Adrenal gland (tissue), 19 donors: ENCODE measurements at places on chromosomes 13 and 19. TPM values are rescaled to one million over a fixed set of nuclear protein-coding genes. Genes with fewer than 3 reads are reported as not detected.

DNA sequence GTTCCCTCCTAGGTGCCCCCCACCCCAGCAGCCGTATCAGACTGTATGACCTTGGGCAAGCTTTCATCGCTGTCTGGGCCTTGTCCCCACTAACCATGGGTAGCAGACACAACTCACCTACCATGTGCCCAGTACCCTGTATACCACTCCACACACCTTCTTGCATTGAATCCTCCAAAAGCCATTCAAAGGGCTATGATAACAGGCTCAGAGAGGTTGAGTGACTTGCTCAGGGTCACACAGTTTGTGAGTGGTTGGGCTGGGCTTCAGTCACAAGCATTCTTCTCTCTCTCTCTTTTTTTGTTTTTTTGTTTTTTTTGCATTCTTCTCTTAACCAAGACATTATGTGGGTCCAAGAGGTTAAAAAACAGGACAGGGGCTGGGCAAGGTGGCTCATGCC lies 2.6 kb downstream of the RASAL3 start:
- no peak for DNase-seq
- H3K27ac ChIP-seq, result no peak overlapping the region
- peaks cover under 1% of the 10 kb centered on the region for H3K4me1 ChIP-seq
- peaks cover 17% of the 10 kb centered on the region for H3K27me3 ChIP-seq
- H3K4me3 ChIP-seq, result no peak overlapping the region

DNA sequence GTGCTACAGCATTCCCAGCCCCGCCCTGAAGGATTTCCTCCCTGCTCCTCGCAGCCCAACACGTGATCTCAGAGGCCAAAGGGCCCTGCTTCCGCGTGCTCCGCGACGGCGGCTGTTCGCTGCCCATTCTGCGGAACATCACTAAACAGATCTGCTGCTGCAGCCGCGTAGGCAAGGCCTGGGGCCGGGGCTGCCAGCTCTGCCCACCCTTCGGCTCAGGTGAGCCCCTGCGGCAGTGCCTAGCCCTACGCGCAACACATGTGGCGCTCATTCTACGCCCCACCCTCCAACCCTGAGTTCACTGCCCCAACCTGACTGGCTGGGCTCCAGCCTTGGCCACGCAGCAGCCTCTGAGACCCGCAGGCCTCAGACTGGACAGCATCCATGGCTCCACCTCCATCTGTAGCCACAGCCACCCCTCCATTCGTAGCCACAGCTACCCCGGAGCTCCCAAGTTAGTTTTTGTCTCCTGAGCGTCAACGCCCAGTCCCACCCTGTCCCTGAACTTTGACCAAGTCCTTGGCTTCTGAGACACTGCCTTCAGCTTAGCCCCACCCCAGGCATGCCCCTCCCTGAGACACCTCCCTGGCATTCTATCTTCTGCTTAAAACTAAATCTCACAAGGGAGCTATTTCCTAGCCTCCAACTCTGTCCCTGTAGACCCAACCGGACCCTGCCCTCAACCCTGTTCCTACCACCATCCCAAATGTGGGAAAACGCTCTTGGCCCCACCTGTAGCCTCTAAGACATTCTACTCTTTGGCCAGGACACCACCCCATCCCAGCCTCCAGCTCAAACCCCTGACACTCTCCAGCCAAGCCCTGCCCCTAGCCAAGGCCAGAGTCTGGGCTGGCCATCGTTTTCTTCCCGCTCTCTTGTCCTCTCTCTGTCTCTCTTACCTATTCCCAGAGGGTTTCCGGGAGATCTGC lies 6.4 kb downstream of the LTBP4 start:
- DNase-seq, result no peak
- H3K36me3 ChIP-seq, result no peaks in the 10 kb centered on the region
- no peaks in the 10 kb centered on the region for H3K27me3 ChIP-seq
- H3K4me3 ChIP-seq, result no peak overlapping the region

- no peak overlapping the region for H3K4me3 ChIP-seq
- H3K27ac ChIP-seq, result peak overlapping the region; percentile 35
- peak; percentile 12 for DNase-seq
- no peaks in the 10 kb centered on the region for H3K4me1 ChIP-seq
- H3K36me3 ChIP-seq, result peaks cover 80% of the 10 kb centered on the region
Measured at GRCh38 chr13:37029617-37030016, 29.0 kb downstream of the EXOSC8 start.

- H3K27me3 ChIP-seq, result peaks cover 21% of the 10 kb centered on the region
- H3K36me3 ChIP-seq, result no peaks in the 10 kb centered on the region
- H3K4me3 ChIP-seq, result no peak overlapping the region
Measured at GRCh38 chr19:10007371-10008183, 2.7 kb downstream of the COL5A3 start.

- no peak for DNase-seq
- no peaks in the 10 kb centered on the region for H3K36me3 ChIP-seq
- no peak overlapping the region for H3K27ac ChIP-seq
- H3K4me1 ChIP-seq, result no peaks in the 10 kb centered on the region
- H3K27me3 ChIP-seq, result peaks cover 44% of the 10 kb centered on the region
Measured at GRCh38 chr13:111531505-111531904, 211.1 kb downstream of the TEX29 start.

DNA sequence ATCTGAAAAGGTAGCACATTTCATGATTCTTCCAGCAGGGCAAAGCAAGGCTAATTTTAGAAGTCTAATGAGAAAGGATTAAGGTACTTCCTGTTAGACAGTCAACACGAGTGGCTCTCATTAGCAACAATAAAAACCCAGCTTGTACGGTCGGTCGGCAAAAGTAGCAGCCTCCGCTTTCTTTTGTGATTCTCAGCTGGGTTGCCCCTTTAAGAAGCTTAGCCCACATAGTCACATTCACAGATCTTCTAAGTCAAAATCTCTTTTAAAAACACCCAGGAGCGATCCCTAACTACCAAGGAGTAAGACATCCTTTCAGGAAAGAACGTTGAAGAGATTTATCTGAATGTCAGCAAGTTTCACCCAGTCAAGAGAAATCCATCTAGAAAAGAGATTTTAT lies 684.8 kb downstream of the DIAPH3 start:
- no peaks in the 10 kb centered on the region for H3K36me3 ChIP-seq
- DNase-seq, result no peak
- H3K27ac ChIP-seq, result no peak overlapping the region
- H3K4me1 ChIP-seq, result no peaks in the 10 kb centered on the region
- no peaks in the 10 kb centered on the region for H3K27me3 ChIP-seq
- no peak overlapping the region for H3K4me3 ChIP-seq

- no peaks in the 10 kb centered on the region for H3K36me3 ChIP-seq
- peaks cover 10% of the 10 kb centered on the region for H3K4me1 ChIP-seq
- H3K27me3 ChIP-seq, result no peaks in the 10 kb centered on the region
- no peak overlapping the region for H3K27ac ChIP-seq
- H3K4me3 ChIP-seq, result no peak overlapping the region
Measured at GRCh38 chr19:10620786-10621185, 4.6 kb upstream of the SLC44A2 start.

GRCh38 chr13:32117701-32118100 lies 86.1 kb downstream of the FRY start:
- H3K27me3 ChIP-seq, result no peaks in the 10 kb centered on the region
- H3K36me3 ChIP-seq, result no peaks in the 10 kb centered on the region
- H3K4me3 ChIP-seq, result no peak overlapping the region
- DNase-seq, result peak; percentile 81
- no peak overlapping the region for H3K27ac ChIP-seq
- peaks cover 16% of the 10 kb centered on the region for H3K4me1 ChIP-seq

DNA sequence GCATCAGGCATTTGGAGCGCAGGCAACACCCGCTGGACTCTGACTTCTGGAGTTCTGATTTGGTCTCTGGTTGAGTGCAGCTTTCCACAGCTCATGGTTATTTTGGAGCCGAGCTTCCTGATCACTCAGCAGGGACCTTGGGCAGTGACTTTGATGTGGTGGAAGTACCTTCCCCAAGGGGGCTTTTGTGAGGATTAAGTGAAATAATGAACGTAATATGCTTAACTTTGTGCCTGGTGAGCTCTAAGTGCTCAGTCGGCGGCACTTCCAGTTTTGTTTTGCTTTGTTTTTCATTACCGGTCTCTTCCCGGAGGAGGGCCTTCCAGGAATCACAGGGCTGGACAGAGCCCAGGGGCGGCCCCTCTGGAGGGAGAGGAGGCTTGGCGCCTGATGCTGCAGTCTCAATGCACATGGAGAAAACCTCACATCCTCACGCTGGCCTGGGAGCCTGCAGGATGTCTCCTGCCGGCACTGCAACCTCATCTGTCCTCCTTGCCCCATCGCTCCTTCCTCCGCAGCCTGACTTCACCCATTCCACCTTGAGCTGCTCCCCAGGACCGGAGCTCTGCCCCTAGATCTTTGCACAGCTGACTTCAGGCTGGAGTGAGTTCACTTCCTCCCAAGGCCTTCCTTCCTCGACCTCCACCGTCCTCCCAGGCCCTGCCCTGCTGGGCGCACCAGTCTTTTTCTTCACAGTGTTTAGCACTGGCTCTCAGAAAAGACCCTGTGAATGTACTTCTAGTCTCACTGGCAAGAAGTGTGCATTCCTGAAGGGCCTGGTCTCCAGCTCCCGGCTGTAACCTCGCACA lies 1.5 kb downstream of the PLEKHF1 start:
- H3K27me3 ChIP-seq, result no peaks in the 10 kb centered on the region
- DNase-seq, result peak; percentile 82
- peak overlapping the region; percentile 78 for H3K4me3 ChIP-seq
- H3K27ac ChIP-seq, result no peak overlapping the region
- no peaks in the 10 kb centered on the region for H3K36me3 ChIP-seq

DNA sequence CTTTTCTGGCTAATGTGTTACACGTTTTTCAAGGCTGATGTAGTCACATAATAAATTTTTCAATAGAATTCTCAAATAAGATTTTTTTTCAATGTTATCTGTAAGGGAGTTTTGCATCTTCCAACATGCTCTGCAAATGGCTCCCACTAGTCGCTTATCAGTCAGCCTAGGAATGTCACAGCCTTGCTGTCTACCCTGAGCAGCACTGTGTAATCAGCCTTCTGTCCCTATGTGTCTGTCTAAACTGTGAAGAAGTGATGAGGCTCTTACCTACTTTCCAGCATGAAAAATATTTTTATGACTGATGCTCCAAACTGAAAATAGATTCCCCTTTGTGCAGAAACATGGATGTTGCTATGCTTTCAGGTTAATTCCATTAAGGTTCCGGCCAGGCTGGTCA lies 75.1 kb upstream of the FAM216B start:
- H3K4me3 ChIP-seq, result no peak overlapping the region
- DNase-seq, result no peak
- H3K27me3 ChIP-seq, result no peaks in the 10 kb centered on the region

DNA sequence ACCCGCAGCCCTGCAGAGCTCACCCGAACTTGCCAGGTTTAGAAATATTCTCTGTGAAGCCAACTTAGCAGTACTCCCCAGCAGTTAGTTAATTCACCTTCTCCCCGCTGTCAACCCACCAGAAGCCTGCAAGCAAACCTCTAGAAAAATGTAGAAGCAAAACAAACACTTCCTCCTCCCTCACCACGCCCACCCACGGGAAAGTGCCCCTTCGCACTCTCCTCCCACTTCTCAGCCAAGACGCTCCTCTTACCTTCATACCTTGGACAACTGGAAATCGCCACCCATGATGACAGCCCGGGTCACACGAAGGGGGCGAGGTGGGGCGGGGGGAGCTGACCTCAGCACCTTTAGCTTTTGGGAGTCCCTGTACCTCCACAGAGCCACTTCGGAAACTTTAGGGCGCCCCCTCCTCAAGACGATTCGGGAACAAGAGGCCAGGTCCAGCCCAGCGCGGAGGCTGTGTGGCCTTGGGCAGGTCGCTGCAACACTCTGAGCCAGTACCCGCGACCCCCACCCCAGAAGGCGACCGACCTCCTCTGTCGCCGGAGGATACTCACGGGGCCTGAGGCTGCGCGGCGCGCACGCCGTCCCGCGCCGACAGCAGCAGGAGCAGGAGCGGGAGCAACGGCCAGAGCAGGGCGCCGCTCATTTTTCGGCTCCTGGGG lies 485 bp downstream of the CPAMD8 start:
- H3K36me3 ChIP-seq, result no peaks in the 10 kb centered on the region
- H3K27me3 ChIP-seq, result peaks cover 13% of the 10 kb centered on the region
- no peak overlapping the region for H3K4me3 ChIP-seq
- DNase-seq, result no peak
- H3K27ac ChIP-seq, result no peak overlapping the region

DNA sequence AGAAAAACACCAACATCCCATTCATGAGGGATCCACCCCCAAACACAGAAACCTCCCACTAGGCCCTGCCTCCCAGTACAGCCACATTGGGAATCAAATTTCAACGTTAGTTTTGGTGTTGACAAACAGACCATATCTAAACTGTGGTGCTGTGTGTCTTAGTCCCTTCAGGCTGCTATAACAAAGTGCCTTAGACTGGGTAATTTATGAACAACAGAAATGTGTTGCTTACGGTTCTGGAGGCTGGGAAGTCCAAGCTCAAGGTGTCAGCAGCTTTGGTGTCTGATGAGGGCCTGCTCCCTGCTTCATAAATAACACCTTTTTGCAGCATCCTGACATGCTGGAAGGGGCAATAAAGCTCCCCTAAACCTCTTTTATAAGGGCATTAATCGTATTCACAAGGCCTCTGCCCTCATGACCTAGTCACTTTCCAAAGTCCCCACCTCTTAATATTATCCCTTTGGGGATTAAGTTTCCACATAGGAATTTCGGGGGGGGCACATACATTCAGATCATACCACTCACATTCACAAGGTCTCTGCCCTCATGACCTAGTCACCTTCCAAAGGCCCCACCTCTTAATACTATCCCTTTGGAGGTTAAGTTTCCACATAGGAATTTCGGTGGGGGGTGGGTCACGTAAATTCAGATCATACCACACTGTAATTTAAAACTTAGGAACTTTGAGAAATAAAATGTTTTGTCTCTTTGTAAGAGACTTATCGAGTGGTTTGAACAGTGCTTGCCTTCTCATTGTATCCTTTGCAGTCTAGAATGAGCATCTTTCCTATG lies 27.5 kb downstream of the ZNF507 start:
- no peak for DNase-seq
- no peak overlapping the region for H3K4me3 ChIP-seq
- no peaks in the 10 kb centered on the region for H3K36me3 ChIP-seq
- no peaks in the 10 kb centered on the region for H3K27me3 ChIP-seq
- H3K27ac ChIP-seq, result peak overlapping the region; percentile 77
- peaks cover 29% of the 10 kb centered on the region for H3K4me1 ChIP-seq

DNA sequence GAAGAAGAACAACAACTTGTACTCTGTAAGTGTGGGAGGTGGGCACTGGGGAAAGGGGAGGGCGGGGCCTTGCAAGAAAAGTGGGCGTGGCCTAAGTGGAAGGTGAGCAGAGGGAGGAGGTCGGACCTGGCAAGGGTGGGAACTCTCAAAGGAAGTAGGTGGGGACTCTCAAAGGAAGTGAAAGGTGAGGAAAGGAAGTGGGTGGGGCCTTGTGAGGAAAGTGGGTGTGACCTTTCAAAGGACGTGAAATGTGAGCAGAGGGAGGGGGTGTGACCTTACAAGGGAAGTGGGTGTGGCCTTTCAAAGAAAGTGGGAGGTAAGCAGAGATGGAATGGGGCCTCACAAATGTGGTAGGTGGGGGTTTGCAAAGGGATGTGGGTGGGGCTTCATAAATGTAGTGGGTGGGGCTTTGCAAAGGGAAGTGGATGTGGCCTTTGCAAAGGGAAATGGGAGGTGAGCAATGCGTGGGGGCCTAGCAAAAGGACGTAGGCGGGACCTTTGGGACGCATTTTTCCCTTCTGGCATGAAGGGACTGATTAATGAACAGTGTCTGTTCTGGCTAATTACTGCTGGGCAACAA lies 25.9 kb downstream of the ACSBG2 start:
- no peak overlapping the region for H3K4me3 ChIP-seq
- H3K27me3 ChIP-seq, result no peaks in the 10 kb centered on the region
- H3K4me1 ChIP-seq, result no peaks in the 10 kb centered on the region
- H3K27ac ChIP-seq, result no peak overlapping the region
- no peaks in the 10 kb centered on the region for H3K36me3 ChIP-seq
- DNase-seq, result no peak

MEIOSIN gene
- not detected for total RNA-seq

SYMPK gene
- 34.4 TPM for total RNA-seq
